ENCODE measurements at places on chromosomes 1 and 21.

DNA sequence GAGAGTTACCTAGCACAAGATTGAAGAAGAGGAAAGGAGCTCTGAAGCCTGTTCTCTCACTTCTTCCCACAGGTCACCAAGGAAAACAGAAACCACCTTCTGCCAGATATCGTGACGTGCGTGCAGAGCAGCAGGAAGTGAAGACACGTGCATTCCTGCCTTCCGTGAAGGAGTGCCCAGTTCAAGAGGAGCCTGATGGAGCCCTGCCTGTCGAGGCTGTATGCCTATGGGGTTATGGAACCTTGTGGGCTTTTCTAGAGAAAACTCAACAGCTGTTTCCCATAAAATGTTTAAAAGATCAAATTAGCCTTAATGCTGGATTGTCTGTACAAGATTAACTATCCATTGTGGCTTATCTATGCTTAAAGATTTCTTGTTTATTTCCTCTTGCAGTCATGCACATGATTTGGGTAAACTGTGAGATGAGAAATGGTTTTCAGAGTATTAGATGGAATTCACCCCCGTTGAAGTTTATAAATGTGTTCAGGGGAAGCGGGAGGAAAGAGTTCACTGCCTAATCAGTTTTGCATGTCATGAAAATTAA, 27.8 kb downstream of the NTPCR start:
- no peak for DNase-seq

DNA sequence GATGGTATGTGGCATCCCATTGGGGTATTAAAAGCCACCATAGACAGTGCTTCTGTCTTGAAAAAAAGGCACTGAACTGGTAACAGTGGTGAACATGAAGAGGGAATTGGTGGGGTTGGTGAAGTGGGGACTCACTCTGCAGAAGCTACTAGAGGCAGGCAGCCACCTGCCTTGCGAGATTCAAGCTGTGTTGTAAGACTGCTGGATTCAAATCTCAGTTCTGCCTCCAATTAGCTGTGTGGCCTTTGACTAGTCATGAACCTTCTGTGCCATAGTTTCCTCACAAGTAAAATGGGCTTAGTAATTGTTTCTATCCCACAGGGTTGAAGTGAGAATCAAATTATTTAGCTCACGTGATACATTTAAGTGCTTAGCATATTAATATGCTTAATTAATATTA, 16.6 kb upstream of the ELOA start:
- DNase-seq = no peak

GRCh38 chr1:202015662-202015937, 5.2 kb downstream of the ELF3 start:
- no peak for DNase-seq

DNA sequence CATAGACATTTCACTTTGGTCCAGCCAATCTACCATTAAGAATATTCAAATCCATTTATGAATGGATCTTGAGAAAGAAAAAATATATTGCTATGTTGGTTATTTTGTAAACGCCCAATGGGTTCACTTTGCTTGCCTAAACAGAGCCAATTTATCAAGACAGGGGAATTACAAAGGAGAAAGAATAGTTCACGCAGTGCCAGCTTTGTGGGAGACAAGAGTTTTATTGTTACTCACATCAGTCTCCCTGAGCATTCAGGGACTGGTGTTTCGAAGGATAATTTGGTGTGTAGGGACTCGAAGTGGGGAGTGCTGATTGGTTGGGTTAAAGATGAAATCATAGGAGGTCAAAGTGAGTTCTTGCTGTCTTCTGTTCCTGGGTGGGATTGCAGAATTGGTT, 135.3 kb downstream of the GABPA start:
- no peak for DNase-seq

DNA sequence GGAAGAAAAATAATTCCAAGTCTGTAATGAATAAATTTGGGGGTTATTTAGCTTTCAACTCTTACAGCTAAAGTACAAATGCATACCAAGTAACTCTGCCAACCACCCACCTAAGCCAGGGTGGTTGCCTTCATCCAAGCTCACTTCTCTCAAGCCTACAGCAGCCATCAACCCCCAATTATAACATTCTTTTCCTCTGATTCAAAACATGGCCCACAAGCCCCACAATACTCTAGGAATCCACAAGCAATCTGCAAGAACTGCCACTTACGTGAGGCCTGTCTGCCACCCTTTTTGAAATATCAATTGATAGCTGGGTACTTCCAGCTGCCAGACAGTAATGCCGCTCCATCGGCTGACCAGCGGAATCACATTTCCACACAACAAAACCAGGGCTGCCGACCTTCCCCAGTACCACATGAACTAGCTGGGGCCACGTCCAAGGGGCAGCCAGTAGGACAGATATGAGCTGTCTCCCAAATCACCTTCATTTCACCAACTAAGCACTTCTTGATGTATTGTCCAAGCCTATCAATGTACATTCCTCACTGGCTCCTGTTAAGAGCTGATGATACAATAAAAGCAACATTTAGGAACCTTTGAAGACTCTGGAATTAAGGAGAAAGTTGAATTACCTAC, 3.2 kb downstream of the LBR start:
- no peak for DNase-seq

GRCh38 chr1:11238311-11238710, 24.0 kb downstream of the MTOR start:
- DNase-seq = no peak

GRCh38 chr1:87706203-87706602, 377.5 kb downstream of the LMO4 start:
- no peak for DNase-seq

Data from activated gamma-delta T cell treated with Interleukin-2 at 50 U/mL for 16 hours (primary cell).